SK-N-SH (cell line): ENCODE measurements at places on chromosomes 1 and 21. TPM values are rescaled to one million over a fixed set of nuclear protein-coding genes. Genes with fewer than 3 reads are reported as not detected.
A peak's percentile ranks its signal among the peaks of the same experiment; 100 is the strongest.

Gene C1QB
- not detected in 2 replicates for polyA plus RNA-seq

Gene SEMA4A
- 1.3 and 2.3 TPM in 2 replicates for polyA plus RNA-seq

Gene GSTM1
- polyA plus RNA-seq, result not detected in 2 replicates

Gene XCL2
- not detected in 2 replicates for polyA plus RNA-seq

Gene IVL
- 0.64 and 0.86 TPM in 2 replicates for polyA plus RNA-seq

Gene OR2T29
- not detected in 2 replicates for polyA plus RNA-seq

Gene OLIG2
- not detected in 2 replicates for polyA plus RNA-seq

Gene NPHS2
- polyA plus RNA-seq, result not detected in 2 replicates

Gene PIGK
- polyA plus RNA-seq, result 11.5 and 17.6 TPM in 2 replicates

Gene OR2T4
- not detected in 2 replicates for polyA plus RNA-seq

GRCh38 chr1:165395478-165395877 lies 39.0 kb upstream of the LMX1A start:
- no peak overlapping the region for H3K27ac ChIP-seq
- H3K4me1 ChIP-seq, result no peaks in the 10 kb centered on the region

DNA sequence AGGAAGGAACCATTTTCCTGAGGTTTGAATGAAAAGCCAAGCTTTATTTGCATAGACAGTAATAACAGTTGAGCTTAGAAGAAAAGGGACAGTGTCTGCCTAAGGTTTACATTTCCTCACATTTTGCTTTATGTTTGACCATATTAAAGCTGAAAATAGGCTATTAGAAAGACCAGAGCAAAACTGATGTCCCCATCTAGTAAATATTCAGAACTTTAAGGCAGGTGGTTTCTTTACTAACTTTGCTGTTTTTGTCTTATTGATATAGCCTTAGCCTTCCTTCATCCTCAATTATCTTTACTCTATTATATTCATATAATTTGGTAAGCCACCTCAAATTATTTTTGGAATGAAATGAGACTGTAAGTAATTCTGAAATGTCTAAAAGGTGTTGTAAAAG lies 53.6 kb upstream of the LAPTM5 start:
- peaks cover 37% of the 10 kb centered on the region for H3K4me1 ChIP-seq
- no peaks in the 10 kb centered on the region for H3K36me3 ChIP-seq
- no peaks in the 10 kb centered on the region for H3K27me3 ChIP-seq
- H3K4me3 ChIP-seq, result no peak overlapping the region

DNA sequence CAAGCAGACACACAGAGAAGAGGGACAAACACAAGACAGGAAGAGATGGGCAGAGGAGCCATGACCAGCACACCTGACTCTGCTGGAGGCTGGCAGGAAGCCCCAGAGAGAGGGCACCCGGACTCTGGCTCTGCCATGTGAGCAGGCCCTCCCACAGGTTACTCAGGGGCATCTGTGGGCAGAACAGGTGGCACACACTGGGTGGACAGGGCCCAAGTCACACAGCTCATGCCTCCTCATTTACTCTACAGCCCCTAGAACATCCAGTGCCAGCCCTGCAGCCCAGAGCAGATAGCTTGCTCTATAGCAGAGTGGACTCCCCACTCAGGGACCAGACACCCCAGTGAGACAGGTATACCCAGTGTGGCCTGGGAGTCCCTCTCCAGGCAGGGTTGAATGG lies 28.7 kb downstream of the PACC1 start:
- DNase-seq, result no peak
- no peak overlapping the region for H3K4me3 ChIP-seq
- no peaks in the 10 kb centered on the region for H3K4me1 ChIP-seq
- H3K36me3 ChIP-seq, result peaks cover 36% of the 10 kb centered on the region
- no peaks in the 10 kb centered on the region for H3K27me3 ChIP-seq

DNA sequence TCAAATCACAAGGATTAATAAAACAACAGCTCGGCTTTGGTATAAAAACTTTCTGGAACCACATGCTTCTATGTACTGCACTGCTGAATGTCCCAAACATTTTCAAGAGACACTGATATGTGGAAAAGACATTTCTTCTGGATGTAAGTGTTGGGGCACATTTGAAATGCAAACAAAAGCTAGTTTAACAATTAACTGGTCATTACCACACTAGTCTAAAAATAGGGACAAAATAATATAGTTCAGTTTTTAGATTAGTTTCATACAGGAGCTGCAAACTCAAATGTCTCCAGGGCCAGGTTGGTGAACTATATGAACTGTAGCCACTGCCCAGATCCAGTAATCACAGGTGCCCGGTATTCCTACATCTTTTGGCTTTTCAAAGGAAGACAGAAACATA lies 3.2 kb downstream of the IL23R start:
- H3K36me3 ChIP-seq, result no peaks in the 10 kb centered on the region
- no peaks in the 10 kb centered on the region for H3K27me3 ChIP-seq
- no peak for DNase-seq
- H3K27ac ChIP-seq, result no peak overlapping the region
- H3K4me3 ChIP-seq, result no peak overlapping the region

GRCh38 chr1:24553931-24554330 lies 2.0 kb upstream of the NCMAP start:
- H3K36me3 ChIP-seq, result no peaks in the 10 kb centered on the region
- no peak overlapping the region for H3K27ac ChIP-seq
- no peak overlapping the region for H3K4me3 ChIP-seq
- DNase-seq, result no peak
- peaks cover 12% of the 10 kb centered on the region; the same call in 1 of the 2 replicates for H3K4me1 ChIP-seq
- H3K27me3 ChIP-seq, result peaks cover 7% of the 10 kb centered on the region; the same call in 1 of the 2 replicates

DNA sequence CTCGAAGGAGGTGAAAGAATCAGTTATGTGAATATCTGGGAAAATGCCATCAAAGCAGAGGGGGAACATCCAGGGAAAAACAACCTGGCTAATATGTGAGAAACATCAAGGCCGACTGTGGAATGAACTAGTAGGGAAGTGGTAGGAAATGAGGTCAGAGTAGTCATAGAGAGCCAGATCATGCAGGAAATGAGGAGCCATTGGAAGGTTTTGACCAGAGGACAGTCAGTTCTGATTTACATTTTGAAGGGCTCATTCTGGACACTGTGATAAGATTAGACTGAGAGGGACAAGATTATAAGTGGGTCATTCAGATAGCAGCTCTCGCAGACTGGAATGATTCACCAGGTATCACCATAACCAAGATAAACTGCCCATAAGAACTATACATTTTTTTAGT lies 63.7 kb downstream of the SYT14 start:
- H3K4me1 ChIP-seq, result peaks cover 15% of the 10 kb centered on the region
- peak; percentile 29 for DNase-seq
- H3K27me3 ChIP-seq, result no peaks in the 10 kb centered on the region
- no peaks in the 10 kb centered on the region for H3K36me3 ChIP-seq
- no peak overlapping the region; the same call in 1 of the 2 replicates for H3K27ac ChIP-seq

DNA sequence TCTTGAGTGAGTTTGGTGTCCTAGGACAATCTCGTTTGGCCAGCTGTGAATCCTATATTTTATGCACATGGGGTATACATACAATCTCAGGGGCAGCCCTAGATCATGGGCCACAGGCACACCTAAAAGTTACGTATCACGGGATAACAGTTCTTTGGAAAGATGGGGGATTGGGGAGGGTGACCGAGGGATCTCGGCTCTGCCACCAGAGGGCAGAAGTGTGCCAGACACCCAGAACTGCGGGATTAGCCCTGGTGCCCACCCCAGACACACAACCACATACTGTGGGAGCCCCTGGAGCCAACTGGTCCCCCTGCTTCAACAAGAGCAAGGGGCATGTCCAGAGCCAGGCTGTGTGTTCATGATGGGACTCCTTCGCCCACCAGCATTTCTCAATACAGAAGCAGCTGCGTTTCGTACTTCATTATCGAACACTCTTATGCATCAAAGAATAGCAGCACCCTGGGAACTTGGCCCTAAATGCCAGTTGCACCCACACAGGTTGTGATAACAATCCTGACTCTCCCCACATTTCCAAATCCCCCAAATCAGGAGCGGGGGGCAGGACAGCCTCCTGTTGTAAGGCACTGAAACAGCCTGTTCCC lies 37.4 kb downstream of the TMCO4 start:
- no peak overlapping the region for H3K27ac ChIP-seq
- no peaks in the 10 kb centered on the region for H3K27me3 ChIP-seq
- peaks cover 2% of the 10 kb centered on the region; the same call in 1 of the 2 replicates for H3K4me1 ChIP-seq
- DNase-seq, result peak; percentile 75
- no peak overlapping the region; the same call in 1 of the 2 replicates for H3K4me3 ChIP-seq
- no peaks in the 10 kb centered on the region for H3K36me3 ChIP-seq

GRCh38 chr1:198620951-198621824 lies 17.7 kb upstream of the PTPRC start:
- no peak overlapping the region for H3K27ac ChIP-seq
- DNase-seq, result no peak
- H3K27me3 ChIP-seq, result no peaks in the 10 kb centered on the region
- no peaks in the 10 kb centered on the region for H3K4me1 ChIP-seq

- no peaks in the 10 kb centered on the region for H3K4me1 ChIP-seq
- H3K27me3 ChIP-seq, result no peaks in the 10 kb centered on the region; the same call in 1 of the 2 replicates
- H3K27ac ChIP-seq, result no peak overlapping the region
Measured at GRCh38 chr1:2821966-2822620, 20.6 kb upstream of the TTC34 start.

GRCh38 chr1:180230416-180230790 lies 339 bp downstream of the LHX4 start:
- H3K27me3 ChIP-seq, result peaks cover 87% of the 10 kb centered on the region
- H3K4me3 ChIP-seq, result peak overlapping the region; percentile 62
- H3K36me3 ChIP-seq, result no peaks in the 10 kb centered on the region
- no peak for DNase-seq
- H3K4me1 ChIP-seq, result peaks cover 25% of the 10 kb centered on the region; the same call in 1 of the 2 replicates

GRCh38 chr1:62508187-62508758 lies 71.4 kb downstream of the USP1 start:
- H3K27me3 ChIP-seq, result no peaks in the 10 kb centered on the region
- peaks cover 54% of the 10 kb centered on the region for H3K36me3 ChIP-seq
- no peak overlapping the region for H3K4me3 ChIP-seq
- DNase-seq, result peak; percentile 33
- no peak overlapping the region for H3K27ac ChIP-seq

DNA sequence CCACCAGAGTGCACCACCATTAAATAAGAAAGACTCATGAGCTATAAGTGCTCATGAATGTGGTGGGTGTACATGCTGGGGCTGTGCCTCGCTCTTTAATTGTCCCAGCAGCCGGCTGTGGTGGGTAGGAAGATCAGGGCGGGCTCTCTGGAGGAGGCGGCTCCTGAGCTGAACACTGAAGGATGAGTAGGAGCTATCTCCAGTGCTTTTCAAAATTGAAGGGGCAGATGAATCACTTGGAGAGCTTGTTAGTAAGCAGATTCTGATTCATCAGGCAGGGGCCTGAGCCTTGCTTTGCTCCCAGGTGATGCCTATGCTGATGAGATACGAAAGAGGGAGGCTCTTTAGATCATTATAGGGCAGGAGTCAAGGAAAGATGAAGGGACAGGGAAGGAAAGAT lies 54.1 kb downstream of the ETS2 start:
- no peak for DNase-seq
- H3K4me1 ChIP-seq, result no peaks in the 10 kb centered on the region
- no peaks in the 10 kb centered on the region for H3K36me3 ChIP-seq
- H3K27ac ChIP-seq, result no peak overlapping the region

- H3K27ac ChIP-seq, result no peak overlapping the region
- no peak overlapping the region for H3K4me3 ChIP-seq
- no peaks in the 10 kb centered on the region for H3K36me3 ChIP-seq
- DNase-seq, result no peak
- H3K27me3 ChIP-seq, result 0 out of 2 replicates have a peak, but pooled peaks cover 4% of the 10 kb centered on the region
Measured at GRCh38 chr1:82044536-82044935, 243.8 kb downstream of the ADGRL2 start.

DNA sequence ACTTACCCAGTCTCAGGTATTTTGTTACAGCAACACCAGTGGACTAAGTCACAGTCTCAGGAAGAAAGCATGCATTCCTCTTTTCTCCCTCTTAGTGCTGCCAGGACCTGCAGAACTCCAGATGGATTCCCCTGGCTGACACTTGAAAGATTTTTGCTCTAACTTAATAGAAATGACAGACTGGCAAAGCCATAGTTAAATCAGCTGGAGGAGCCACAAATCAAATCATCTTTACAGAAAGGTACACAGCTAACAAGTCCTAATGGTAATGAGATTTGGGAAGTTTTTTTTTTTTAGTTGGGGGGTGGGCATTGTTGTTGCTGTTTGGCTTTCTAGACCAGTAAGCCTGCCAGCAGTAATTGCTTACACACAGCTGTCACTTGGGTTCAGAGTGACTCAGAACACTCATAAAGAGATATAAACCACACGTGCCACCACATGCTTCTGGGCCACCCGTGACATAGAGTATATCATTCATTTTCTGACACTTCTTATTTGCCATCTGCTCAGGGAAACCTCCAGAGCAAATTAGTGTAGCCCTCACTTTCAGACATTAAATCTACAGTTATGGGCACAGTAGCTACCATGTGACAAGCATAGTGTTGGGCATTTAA lies 72.4 kb downstream of the FH start:
- H3K27ac ChIP-seq, result no peak overlapping the region
- H3K4me3 ChIP-seq, result no peak overlapping the region
- peaks cover 2% of the 10 kb centered on the region; the same call in 1 of the 2 replicates for H3K4me1 ChIP-seq
- no peaks in the 10 kb centered on the region for H3K27me3 ChIP-seq

- peaks cover 10% of the 10 kb centered on the region; the same call in 1 of the 2 replicates for H3K27me3 ChIP-seq
- no peak overlapping the region for H3K4me3 ChIP-seq
- H3K4me1 ChIP-seq, result peaks cover 7% of the 10 kb centered on the region; the same call in 1 of the 2 replicates
- DNase-seq, result no peak
- H3K27ac ChIP-seq, result no peak overlapping the region
Measured at GRCh38 chr1:10973552-10973951, 38.9 kb upstream of the TARDBP start.
